Activated CD4-positive, alpha-beta memory T cell treated with anti-CD3 and anti-CD28 coated beads, Interleukin-2, amount 10 ng/mL, durations not matched to agents 7 days and 5 days (primary cell): ENCODE measurements at places on chromosomes 2 and 18.

DNA sequence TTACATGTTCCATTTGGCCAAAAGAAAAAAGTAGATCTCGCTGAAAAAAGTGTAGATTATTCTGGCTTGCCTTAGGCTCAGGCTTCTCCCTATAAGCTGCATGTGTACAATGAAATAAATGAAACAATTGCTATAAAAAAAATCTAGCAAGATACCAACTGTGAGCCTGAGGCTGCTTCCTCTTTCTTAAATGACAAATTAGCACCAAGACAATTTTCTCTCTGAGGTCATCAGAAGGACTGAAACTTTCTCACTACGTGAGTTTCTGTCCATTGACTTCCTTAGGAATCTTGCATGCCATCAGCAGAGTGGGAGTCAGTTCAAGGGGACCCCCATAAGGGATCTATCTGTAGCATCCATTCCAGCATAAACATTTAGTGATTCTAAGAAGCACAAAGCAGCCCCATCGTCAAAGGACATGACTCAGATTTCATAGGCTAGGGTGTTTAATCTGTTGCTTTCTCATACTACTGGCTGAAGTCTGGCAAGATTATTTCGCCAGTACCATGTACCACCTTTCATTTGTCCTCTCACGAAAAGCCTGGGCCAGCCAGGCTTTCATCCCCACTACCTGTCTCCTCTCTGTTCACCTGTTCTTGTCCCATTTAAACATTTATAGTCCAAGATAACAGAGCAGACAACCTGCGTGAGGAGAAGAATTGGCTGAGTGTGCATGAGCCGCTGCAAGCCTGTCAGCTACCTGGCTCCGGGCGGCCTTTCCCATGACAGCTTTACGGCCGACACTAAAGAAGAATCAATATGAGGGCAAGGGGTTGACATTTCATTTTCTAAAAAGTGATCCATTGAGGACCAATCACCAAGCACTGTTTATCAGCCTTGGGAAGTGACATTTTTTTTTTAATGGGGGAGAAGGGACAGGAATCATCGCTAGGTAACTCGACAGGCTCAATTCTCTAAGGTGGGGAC lies 120.0 kb downstream of the EPHA4 start:
- H3K27me3 ChIP-seq = no peaks in the 10 kb centered on the region
- DNase-seq = no peak
- peaks cover 8% of the 10 kb centered on the region for H3K36me3 ChIP-seq
- H3K27ac ChIP-seq = no peak overlapping the region
- no peaks in the 10 kb centered on the region for H3K4me1 ChIP-seq

DNA sequence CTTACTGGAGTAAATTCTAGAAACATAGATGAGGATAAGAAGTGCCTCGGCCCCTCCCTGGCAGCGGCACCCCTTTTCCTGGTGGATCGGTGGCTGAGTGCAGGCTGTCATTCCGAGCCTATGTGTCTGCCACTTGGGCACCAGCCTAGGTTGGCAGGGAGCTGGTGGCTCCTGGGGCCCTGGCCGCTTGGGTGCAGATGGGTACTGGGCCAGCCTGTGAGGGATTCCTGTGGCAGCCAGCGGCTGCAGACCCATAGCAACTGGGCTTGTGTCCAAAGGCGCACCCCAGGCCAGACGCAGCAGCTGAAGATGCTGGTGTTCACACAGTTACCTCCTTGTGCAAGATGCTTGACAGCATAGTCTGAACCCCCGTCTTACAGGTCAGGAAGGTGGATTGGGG lies 2.8 kb downstream of the SNORC start:
- H3K27ac ChIP-seq = no peak overlapping the region
- no peak overlapping the region for H3K4me3 ChIP-seq
- peaks cover 9% of the 10 kb centered on the region for H3K27me3 ChIP-seq
- DNase-seq = no peak
- H3K36me3 ChIP-seq = no peaks in the 10 kb centered on the region
- H3K4me1 ChIP-seq = peaks cover 5% of the 10 kb centered on the region

DNA sequence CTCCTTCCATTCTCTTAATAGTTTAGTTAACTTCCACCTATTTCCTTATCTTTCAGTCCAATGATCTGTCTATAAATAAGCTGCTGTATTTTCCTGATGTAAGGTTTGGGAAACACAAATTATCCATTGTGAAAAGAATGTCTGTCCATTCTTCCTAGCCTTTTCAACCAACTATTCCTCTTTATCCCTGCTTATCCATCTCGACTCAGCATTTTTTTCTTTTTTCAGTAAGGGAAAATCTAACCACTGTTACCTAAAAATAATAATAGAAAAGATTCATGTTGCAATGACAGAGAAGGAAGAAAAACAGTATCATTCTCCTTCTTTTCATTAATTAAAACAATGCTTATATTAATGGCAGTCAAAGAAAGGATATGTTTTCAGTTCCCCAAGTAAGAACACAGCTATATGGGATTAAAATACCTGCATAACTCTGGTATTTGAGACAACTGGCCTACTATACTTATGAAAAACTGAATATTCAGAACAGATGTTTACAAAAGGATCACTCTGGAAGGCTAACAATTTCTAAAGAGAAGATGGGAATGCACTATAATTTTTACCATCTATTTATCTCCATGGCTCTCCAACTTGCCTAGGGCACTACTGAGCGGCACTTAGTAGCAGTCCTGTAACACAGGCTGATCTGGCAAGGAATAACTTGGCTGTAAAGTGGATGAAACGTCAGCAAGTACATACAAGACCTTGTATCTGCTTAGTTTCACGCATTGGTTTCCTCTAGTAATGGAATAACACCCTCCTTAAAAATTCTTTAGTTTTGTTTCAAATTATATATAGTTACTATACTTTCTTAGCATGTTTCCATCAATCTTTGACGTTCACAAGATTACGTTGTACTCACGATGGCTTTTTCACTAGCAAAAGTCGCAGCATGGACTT lies 57.2 kb downstream of the RTTN start:
- H3K4me1 ChIP-seq = peaks cover 10% of the 10 kb centered on the region
- H3K27me3 ChIP-seq = no peaks in the 10 kb centered on the region
- no peak overlapping the region for H3K4me3 ChIP-seq
- H3K36me3 ChIP-seq = peaks cover 27% of the 10 kb centered on the region
- DNase-seq = no peak
- H3K27ac ChIP-seq = no peak overlapping the region

GRCh38 chr18:48838921-48839818 lies 111.6 kb downstream of the SMAD7 start:
- H3K27ac ChIP-seq = peak overlapping the region; percentile 67
- no peaks in the 10 kb centered on the region for H3K27me3 ChIP-seq
- H3K4me3 ChIP-seq = no peak overlapping the region
- H3K4me1 ChIP-seq = peaks cover 79% of the 10 kb centered on the region

GRCh38 chr2:235458839-235459273 lies 35.0 kb upstream of the AGAP1 start:
- no peak overlapping the region for H3K27ac ChIP-seq
- H3K27me3 ChIP-seq = peaks cover 5% of the 10 kb centered on the region
- H3K36me3 ChIP-seq = no peaks in the 10 kb centered on the region
- H3K4me3 ChIP-seq = no peak overlapping the region

- no peaks in the 10 kb centered on the region for H3K36me3 ChIP-seq
- H3K27ac ChIP-seq = no peak overlapping the region
- H3K27me3 ChIP-seq = no peaks in the 10 kb centered on the region
- DNase-seq = no peak
- H3K4me3 ChIP-seq = no peak overlapping the region
Observed at GRCh38 chr18:77003316-77003715, 129.3 kb downstream of the MBP start.

DNA sequence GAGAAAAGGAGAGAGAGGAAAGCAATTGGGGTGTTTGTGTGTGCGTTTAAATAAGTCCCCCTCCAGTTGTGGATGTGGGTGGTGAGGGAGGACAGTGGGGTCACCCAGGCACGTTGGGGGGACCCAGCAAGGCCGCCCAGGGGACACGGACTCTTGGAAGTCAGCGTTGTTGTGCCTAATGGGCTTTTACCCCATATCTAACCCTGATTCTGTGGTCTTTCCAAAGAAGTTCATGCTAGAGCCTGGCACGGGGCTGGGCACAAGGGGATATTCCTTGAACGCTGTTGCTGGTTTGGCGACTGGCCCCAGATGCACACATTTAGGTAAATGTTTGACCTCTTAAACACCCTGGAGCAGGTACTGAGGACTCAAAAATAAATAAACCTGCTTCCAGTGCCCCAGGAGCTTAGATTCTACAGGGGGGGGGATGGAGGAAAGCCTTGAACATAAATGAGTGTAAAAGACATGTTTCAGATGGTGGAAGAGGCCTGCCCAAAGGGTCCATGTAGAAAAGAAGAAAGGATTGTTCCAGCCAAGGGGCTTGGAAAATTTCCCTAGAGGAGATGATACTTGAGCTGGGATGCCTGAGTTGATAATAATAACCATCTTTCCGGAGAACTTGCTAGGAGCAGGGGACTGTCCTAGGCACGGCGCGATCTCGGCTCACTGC lies 97.7 kb upstream of the SIX3 start:
- H3K4me1 ChIP-seq = peaks cover 10% of the 10 kb centered on the region
- H3K4me3 ChIP-seq = no peak overlapping the region
- H3K27me3 ChIP-seq = peaks cover 17% of the 10 kb centered on the region
- H3K27ac ChIP-seq = no peak overlapping the region
- DNase-seq = no peak

DNA sequence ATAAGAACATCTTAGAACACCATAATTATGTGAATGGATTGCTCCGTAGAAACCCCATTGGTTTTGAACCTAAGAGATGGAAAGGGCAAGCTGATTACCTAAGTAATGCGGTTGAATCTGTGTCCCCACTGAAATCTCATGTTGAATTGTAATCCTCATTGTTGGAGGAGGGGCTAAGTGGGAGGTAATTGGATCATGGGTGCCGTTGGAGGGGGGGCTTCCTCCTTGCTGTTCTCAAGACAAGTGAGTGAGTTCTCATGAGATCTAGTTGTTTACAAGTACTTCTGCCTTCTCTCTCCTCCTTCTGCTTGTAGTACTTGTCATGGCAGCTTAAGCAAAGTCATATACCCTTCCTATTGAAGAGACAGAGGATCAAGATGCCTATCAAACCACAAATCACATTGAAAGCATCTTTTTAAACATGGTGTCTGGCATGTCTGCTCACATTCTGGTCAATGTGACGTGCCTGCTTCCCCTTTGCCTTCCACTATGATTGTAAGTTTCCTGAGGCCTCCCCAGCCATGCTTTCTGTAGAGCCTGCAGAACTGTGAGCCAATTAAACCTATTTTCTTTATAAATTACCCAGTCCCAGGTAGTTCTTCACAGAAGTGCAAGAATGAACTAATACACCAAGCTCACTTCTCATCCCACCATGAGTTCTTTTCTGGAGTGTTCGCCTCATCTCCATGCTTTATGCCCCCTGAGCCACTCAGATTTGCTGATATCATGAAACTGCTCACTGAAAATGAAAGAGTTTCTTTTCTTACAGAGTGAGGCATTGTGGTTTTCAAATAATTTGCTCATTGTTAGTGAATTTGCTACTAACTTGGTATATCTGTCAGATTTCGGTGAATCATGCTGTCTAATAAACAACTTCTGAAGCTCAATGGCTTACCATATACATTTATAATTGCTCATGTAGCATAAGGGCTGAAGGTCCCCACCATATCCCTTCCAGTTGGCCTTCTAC lies 23.6 kb downstream of the KCNE4 start:
- no peak overlapping the region for H3K27ac ChIP-seq
- no peaks in the 10 kb centered on the region for H3K36me3 ChIP-seq
- no peak for DNase-seq
- peaks cover 2% of the 10 kb centered on the region for H3K4me1 ChIP-seq

DNA sequence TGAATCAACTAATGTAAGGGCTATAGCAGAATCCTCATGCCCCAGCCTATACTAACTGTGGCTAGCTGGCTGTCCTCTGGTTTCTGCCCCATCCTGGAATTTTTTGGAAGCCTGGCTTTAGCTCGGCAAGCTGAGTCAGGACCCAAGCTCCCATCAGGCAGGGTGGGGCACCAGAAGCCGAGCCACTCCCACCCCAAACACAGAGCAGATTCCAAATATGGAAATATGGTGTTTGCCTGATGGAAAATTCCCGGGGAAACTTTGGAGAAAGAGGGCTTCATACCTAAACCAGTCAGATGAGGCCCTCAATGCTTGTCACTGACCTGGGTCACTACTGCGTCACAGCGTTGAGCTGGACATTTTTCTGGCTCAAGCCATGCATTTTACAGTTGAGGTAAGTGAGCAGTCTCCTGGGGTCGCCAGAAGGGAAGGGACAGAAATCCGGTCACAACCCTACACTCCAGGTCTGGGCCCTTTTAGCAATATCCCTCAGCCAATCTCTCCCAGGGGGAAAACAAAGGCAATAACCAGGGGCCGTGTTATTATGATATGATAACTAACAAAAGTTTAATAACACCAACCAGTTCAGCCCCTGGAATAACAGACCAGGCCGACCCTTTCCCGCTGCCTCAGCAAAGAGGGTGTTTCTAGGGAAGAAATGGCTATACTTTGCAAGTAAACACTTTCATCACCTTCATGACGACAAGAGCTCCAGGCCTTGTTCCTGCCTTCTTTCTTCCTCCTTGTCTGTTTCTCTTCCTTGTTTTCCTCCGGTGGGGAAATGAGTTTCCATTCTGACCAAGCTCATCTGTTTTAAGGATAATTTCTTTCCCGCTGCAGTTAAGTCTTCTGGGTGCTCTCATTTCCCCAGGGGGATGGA lies 37.7 kb downstream of the PSD4 start:
- no peaks in the 10 kb centered on the region for H3K36me3 ChIP-seq
- DNase-seq = no peak
- H3K27ac ChIP-seq = no peak overlapping the region
- H3K4me1 ChIP-seq = no peaks in the 10 kb centered on the region

DNA sequence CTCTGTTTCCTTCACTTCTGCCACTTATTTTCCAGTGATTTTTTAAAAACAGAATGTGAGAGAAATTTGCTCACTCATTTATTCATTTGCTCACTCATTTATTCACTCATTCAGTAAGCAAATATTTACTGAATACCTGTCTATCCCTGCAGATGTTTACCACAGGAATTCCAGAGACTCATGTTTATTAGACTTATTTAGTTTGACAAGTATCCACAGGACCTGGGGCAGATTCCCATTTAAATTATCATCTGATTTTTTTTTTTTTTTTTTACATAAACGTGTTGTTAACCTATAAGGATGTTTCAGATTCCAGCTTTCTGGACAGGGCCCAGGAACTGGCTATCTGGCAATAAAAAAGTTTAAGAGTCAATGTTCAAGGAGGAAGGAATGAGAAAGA lies 175.1 kb upstream of the ERBB4 start:
- no peaks in the 10 kb centered on the region for H3K27me3 ChIP-seq
- H3K27ac ChIP-seq = no peak overlapping the region
- DNase-seq = no peak
- H3K36me3 ChIP-seq = no peaks in the 10 kb centered on the region
- H3K4me3 ChIP-seq = no peak overlapping the region
- H3K4me1 ChIP-seq = no peaks in the 10 kb centered on the region

DNA sequence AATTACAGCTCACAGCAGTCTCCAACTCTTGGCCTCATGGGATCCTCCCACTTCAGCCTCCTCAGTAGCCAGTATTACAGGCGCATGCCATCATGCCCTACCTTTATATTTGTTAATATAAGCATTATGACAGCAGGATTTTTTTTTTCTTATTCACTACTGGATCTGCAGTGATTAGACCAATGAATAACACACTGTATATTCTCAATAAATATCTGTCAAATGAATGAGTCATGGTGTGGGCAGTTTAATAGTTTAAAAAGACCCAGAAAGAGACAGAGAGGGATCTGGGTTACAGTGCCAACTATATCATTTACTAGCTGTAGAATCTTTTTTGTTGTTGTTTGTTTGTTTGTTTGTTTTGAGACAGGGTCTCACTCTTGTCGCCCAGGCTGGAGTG lies 62.4 kb upstream of the LTBP1 start:
- peaks cover 2% of the 10 kb centered on the region for H3K27me3 ChIP-seq
- H3K4me3 ChIP-seq = no peak overlapping the region
- no peak overlapping the region for H3K27ac ChIP-seq
- no peaks in the 10 kb centered on the region for H3K36me3 ChIP-seq

GRCh38 chr2:66569974-66570373 lies 135.0 kb downstream of the MEIS1 start:
- peaks cover 12% of the 10 kb centered on the region for H3K27me3 ChIP-seq
- no peak overlapping the region for H3K4me3 ChIP-seq
- no peaks in the 10 kb centered on the region for H3K4me1 ChIP-seq
- no peaks in the 10 kb centered on the region for H3K36me3 ChIP-seq
- no peak overlapping the region for H3K27ac ChIP-seq
- no peak for DNase-seq
